H9 (cell line): ENCODE measurements at places on chromosomes 4 and X.

- no peaks in the 10 kb centered on the region for H3K4me1 ChIP-seq
- no peak overlapping the region for H3K4me3 ChIP-seq
- no peak for DNase-seq
- no peaks in the 10 kb centered on the region for H3K27me3 ChIP-seq
- H3K27ac ChIP-seq, result no peak overlapping the region
- no peaks in the 10 kb centered on the region for H3K36me3 ChIP-seq
Measured at GRCh38 chr4:140112576-140112975, 41.4 kb downstream of the MAML3 start.

GRCh38 chrX:148600581-148600980 is 100.2 kb downstream of the AFF2 start:
- DNase-seq, result no peak
- H3K27me3 ChIP-seq, result no peaks in the 10 kb centered on the region
- no peaks in the 10 kb centered on the region for H3K4me1 ChIP-seq
- no peaks in the 10 kb centered on the region for H3K36me3 ChIP-seq
- H3K27ac ChIP-seq, result no peak overlapping the region
- no peak overlapping the region for H3K4me3 ChIP-seq

- no peaks in the 10 kb centered on the region for H3K27me3 ChIP-seq
- H3K36me3 ChIP-seq, result peaks cover 7% of the 10 kb centered on the region
- peaks cover 8% of the 10 kb centered on the region; the same call in 1 of the 2 replicates for H3K4me1 ChIP-seq
- DNase-seq, result no peak
- no peak overlapping the region for H3K27ac ChIP-seq
Measured at GRCh38 chr4:38082424-38083385, 122.5 kb downstream of the PTTG2 start.

DNA sequence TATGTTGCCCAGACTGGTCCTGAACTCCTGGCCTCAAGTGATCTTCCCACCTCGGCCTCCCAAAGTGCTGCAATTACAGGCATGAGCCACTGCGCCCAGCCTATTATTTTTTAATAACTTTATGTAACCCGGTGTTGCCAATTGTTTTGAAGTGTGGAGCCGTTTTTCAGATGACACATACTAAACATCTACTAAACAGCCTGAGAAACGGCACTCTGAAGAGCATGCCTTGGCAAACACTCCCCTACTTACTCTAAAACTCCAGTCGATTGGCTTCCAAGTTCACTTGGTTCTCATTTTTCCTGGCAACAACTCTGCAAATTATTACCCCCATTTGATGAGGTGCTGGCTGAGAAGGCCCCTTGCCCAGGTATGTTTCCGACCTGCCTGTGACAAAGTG is 131.1 kb downstream of the GPR143 start:
- H3K27ac ChIP-seq, result no peak overlapping the region
- H3K4me3 ChIP-seq, result no peak overlapping the region
- no peak for DNase-seq
- peaks cover 6% of the 10 kb centered on the region; the same call in 1 of the 2 replicates for H3K4me1 ChIP-seq

- H3K4me1 ChIP-seq, result no peaks in the 10 kb centered on the region
- peaks cover 18% of the 10 kb centered on the region for H3K36me3 ChIP-seq
- H3K27me3 ChIP-seq, result no peaks in the 10 kb centered on the region
- DNase-seq, result no peak
- H3K4me3 ChIP-seq, result no peak overlapping the region
Measured at GRCh38 chrX:114611018-114611619, 27.2 kb downstream of the HTR2C start.

- H3K4me1 ChIP-seq, result peaks cover 2% of the 10 kb centered on the region; the same call in 1 of the 2 replicates
- H3K27ac ChIP-seq, result no peak overlapping the region
- H3K27me3 ChIP-seq, result no peaks in the 10 kb centered on the region
- peaks cover 17% of the 10 kb centered on the region for H3K36me3 ChIP-seq
Measured at GRCh38 chrX:30864383-30864785, 24.7 kb downstream of the TAB3 start.

DNA sequence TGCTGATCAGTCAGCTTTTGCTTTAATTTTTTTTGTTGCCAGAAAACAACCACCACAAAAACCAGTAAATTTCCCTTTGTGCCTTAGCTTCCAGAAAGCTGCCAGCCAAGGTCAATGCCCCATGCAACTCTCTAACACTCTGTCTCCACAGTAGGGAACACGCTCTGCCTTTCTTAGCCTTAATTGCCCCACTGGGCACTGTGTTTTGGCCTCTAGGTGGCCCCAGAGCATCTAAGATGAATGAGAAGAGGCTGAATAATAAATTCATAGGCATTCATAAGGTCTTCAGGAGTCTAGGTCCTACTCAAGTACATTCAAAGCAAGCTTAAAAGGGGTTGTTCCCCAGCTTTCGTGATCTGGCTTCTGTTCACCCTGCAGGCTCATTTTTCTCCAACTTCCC is 57.7 kb upstream of the PASD1 start:
- no peaks in the 10 kb centered on the region for H3K27me3 ChIP-seq
- DNase-seq, result no peak
- no peak overlapping the region for H3K4me3 ChIP-seq
- no peaks in the 10 kb centered on the region for H3K4me1 ChIP-seq
- peaks cover under 1% of the 10 kb centered on the region; the same call in 1 of the 3 replicates for H3K36me3 ChIP-seq

GRCh38 chr4:184021389-184021788 is 116.3 kb downstream of the STOX2 start:
- H3K4me3 ChIP-seq, result no peak overlapping the region
- DNase-seq, result no peak
- H3K27ac ChIP-seq, result no peak overlapping the region
- H3K36me3 ChIP-seq, result peaks cover 7% of the 10 kb centered on the region

DNA sequence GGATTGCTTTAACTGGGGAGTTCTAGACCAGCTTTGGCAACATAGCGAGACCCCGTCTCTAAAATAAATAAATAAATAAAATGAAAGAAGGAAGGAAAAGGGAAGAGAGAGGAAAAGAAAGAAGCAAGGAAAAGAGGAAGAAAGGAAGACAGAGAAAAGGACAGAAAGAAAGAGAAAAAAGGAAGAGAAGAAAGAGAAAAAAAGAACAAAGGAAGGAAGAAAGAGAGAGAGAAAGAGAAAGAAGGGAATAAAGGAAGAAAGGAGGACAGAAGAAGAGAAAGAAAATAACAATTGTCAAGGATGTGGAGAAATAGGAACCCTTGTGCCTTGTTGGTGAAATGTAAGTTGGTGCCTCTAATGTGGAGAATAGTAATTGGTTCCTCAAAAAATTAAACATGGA is 74.6 kb downstream of the ANAPC4 start:
- no peak overlapping the region for H3K27ac ChIP-seq
- H3K27me3 ChIP-seq, result no peaks in the 10 kb centered on the region; the same call in 1 of the 2 replicates
- no peaks in the 10 kb centered on the region; the same call in 1 of the 2 replicates for H3K4me1 ChIP-seq
- H3K36me3 ChIP-seq, result no peaks in the 10 kb centered on the region

GRCh38 chrX:43964936-43965335 is 8.3 kb downstream of the NDP start:
- DNase-seq, result no peak
- no peaks in the 10 kb centered on the region for H3K4me1 ChIP-seq
- no peak overlapping the region for H3K27ac ChIP-seq
- H3K27me3 ChIP-seq, result no peaks in the 10 kb centered on the region
- no peak overlapping the region for H3K4me3 ChIP-seq
- peaks cover 6% of the 10 kb centered on the region; the same call in 2 of the 3 replicates for H3K36me3 ChIP-seq

- H3K36me3 ChIP-seq, result no peaks in the 10 kb centered on the region
- no peak overlapping the region for H3K4me3 ChIP-seq
- peaks cover 3% of the 10 kb centered on the region; the same call in 1 of the 2 replicates for H3K4me1 ChIP-seq
- H3K27ac ChIP-seq, result no peak overlapping the region
- no peaks in the 10 kb centered on the region for H3K27me3 ChIP-seq
- DNase-seq, result no peak
Measured at GRCh38 chr4:184750926-184751584, 17.2 kb upstream of the CENPU start.

DNA sequence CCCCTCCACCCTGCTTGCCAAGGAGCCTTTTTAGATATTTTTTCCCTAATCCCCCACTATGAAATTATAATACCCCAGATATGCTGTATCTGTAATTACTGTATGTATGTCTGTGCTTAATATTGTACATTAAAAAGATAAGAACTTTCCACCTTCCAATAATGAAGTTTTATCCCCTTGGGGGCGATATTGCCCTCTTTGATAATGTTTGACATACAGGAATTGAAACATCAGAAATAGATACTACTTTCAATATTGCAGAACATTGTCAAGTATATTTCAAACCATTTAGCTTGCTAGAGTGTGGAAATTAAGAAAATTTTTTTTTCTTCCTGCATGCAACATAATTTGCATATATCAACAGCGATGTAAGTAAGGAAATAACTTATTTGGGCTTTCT is 58.9 kb downstream of the NAF1 start:
- no peaks in the 10 kb centered on the region for H3K27me3 ChIP-seq
- no peak for DNase-seq
- H3K4me1 ChIP-seq, result no peaks in the 10 kb centered on the region
- H3K36me3 ChIP-seq, result no peaks in the 10 kb centered on the region
- H3K4me3 ChIP-seq, result no peak overlapping the region

GRCh38 chr4:95541094-95541493 is 7.7 kb downstream of the UNC5C start:
- no peak overlapping the region for H3K27ac ChIP-seq
- no peaks in the 10 kb centered on the region for H3K36me3 ChIP-seq
- no peak for DNase-seq
- H3K27me3 ChIP-seq, result no peaks in the 10 kb centered on the region; the same call in 1 of the 2 replicates
- H3K4me3 ChIP-seq, result no peak overlapping the region
- H3K4me1 ChIP-seq, result no peaks in the 10 kb centered on the region

- H3K4me3 ChIP-seq, result no peak overlapping the region
- peaks cover 3% of the 10 kb centered on the region; the same call in 1 of the 2 replicates for H3K4me1 ChIP-seq
- H3K27me3 ChIP-seq, result no peaks in the 10 kb centered on the region
- no peak for DNase-seq
- no peaks in the 10 kb centered on the region for H3K36me3 ChIP-seq
- H3K27ac ChIP-seq, result no peak overlapping the region
Measured at GRCh38 chr4:123477711-123478209, 81.2 kb downstream of the SPRY1 start.

- no peak for DNase-seq
- no peaks in the 10 kb centered on the region for H3K27me3 ChIP-seq
- H3K27ac ChIP-seq, result no peak overlapping the region
- no peak overlapping the region for H3K4me3 ChIP-seq
- H3K36me3 ChIP-seq, result peaks cover 4% of the 10 kb centered on the region; the same call in 2 of the 3 replicates
Measured at GRCh38 chr4:101630319-101630986, 160.1 kb upstream of the BANK1 start.
